ENCODE measurements at places on chromosomes 6 and 20.

- DNase-seq = no peak
Measured at GRCh38 chr20:45904583-45905504, 7.1 kb downstream of the PLTP start.

DNA sequence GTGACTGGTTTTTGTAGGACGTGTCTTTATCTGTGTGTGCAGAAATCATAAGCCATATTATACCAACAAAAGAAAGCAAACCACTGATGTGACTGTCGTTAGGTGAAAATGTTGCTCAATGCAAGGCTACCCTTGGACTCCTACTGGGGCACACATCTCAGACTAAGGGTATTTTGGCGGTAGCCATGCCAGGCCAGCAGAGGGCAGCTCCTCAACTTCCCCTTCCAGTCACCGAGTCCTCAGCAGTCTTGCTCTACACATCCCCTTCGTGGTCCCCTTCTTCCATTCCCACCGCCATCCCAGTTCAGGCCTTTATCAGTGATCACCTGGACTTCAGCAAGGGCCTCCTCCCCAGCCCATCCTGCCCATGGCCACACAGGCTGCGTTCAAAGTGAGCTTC is 113.7 kb upstream of the GGTLC1 start:
- no peak for DNase-seq

GRCh38 chr20:41135888-41136679 is 1.3 kb upstream of the PLCG1 start:
- no peak for DNase-seq

DNA sequence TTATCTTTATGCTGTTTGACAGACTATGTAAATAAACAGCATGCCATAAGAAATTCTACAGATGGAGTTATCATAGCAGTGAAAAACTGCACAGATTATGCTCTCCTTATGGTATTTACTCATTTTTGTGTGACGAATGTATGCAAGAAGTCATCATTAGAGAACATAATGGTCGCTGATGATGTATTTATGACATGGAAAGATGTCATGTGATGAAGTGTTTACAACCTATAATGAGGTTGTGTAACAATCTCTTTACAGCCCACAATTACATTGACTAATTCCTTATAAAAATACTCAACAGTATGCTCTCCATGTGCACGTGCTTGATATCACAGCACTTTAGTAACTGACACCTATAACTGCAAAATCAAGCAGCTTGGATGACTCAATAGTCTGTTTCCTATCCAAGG is 192.4 kb downstream of the BMP2 start:
- no peak for DNase-seq

DNA sequence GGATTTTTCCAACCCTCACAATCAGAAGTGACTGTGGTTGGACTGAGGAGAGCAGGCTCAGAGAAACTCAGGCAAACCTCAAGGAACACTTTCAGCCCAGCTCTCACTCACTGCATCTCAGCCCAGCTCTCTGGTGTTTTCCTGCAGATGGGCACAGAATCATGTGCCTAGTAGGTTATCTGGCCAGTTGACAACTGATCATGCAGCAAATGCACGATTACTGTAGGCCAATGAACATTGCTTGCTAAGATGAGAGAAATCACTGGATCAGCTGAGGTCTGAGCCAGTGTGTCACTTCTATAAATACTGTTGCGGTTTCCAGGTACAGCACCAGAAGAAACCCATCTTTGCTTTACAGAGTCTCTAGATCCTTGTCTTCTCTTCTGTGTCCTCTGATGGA is 540.5 kb downstream of the CD83 start:
- no peak for DNase-seq

GRCh38 chr6:96286503-96286902 is 235.1 kb upstream of the UFL1 start:
- no peak for DNase-seq

Data from AG09309 (cell line).